ENCODE measurements at places on chromosomes 4 and X.

DNA sequence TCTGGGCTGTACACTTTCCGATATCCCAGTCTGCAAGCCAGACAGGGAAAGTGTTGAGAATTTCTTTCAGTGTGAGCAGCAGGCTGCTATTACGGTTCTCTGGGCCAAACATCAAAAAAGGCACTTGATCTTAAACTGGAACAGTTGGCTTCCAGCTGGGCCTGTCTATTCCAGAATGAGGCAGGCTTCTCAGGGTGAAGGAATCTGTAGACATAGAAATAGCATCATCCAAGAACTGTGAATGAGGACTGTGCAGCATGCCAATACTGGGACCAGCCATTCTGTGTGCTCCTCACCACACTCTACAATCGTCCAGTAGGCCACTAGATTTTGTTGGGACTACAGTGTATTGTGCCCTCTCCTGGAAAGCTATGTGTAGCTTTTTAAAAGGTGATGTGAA lies 31.1 kb downstream of the ART3 start:
- no peak for DNase-seq

DNA sequence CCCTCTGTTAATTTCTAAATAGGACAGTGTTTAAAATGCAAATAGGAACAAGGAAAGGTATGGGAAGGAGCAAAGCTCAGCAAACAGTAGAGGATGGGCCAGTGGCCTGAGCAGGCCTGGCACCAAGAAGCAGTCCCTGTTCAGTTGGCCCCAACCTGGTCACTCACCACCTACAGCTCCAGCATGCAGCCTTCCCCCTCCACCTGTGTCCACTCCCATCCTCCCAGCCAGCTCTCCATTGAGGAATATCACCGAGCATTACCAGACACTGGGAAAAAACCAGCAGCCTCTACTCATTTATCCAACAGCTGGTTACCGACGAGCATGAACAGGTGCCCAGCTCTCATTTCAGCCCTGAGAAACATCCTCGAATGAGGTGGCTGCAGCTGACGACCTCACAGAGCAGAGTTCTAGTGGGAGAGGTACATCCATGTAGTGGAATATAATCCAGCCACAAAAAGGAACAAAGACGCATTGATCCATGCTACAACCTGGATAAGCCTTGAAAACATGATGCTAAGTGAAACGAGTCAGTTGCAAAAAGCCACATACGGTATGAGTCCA lies 25.6 kb downstream of the CD99L2 start:
- no peak for DNase-seq

GRCh38 chr4:99091216-99091575 lies 2.6 kb upstream of the ADH5 start:
- no peak for DNase-seq

- no peak for DNase-seq
Observed at GRCh38 chr4:128527351-128527750, 239.7 kb upstream of the PGRMC2 start.

DNA sequence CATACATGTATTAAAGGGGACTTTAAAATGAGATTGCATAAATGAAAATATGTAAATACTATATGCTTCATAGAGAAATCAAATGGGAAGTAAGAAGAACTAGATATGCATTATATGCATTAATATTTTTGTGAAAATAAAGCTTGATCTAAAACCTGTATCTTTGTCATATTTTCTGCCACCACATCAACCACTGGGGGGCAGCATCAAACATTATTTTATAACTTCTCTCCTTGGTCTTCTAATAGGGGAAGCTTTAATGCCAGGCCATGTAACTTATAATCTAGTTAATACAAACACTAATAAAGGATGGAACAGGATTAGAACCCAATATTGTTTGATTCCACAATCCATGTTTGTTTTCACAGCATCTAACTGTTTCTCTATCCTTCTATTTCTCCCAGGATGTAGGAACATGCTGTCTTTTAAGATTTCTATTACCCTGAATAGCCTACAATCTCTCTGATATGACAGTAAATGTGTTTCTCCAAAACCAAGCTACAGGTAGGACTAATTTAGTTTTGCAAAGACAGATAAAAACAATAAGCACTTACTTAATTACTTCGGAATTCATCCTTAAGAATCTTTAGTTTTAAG lies 10.0 kb downstream of the QRFPR start:
- no peak for DNase-seq
